ENCODE measurements at places on chromosomes 1 and 21.
A peak's percentile ranks its signal among the peaks of the same experiment; 100 is the strongest.

DNA sequence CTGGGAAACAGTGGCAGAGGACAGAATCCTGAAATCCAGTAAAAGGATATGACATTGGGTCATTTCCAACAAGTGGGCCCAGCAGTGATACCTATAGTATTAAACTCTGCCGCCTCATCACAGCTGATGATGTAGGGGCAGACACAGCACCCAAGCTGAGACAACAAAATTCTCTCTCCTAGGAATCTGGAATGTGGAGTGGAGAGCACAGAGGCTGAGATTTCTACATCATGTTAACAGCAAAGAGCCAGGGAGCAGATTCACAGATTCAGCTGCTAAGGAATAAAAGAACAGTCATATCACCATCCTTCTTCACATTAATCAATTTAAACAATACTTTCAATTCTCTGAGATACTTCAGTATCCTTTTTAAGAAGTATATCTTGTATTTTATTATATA lies 61.9 kb downstream of the CRP start:
- no peak for DNase-seq

GRCh38 chr1:100536031-100536430 lies 1.9 kb upstream of the GPR88 start:
- DNase-seq, result no peak

DNA sequence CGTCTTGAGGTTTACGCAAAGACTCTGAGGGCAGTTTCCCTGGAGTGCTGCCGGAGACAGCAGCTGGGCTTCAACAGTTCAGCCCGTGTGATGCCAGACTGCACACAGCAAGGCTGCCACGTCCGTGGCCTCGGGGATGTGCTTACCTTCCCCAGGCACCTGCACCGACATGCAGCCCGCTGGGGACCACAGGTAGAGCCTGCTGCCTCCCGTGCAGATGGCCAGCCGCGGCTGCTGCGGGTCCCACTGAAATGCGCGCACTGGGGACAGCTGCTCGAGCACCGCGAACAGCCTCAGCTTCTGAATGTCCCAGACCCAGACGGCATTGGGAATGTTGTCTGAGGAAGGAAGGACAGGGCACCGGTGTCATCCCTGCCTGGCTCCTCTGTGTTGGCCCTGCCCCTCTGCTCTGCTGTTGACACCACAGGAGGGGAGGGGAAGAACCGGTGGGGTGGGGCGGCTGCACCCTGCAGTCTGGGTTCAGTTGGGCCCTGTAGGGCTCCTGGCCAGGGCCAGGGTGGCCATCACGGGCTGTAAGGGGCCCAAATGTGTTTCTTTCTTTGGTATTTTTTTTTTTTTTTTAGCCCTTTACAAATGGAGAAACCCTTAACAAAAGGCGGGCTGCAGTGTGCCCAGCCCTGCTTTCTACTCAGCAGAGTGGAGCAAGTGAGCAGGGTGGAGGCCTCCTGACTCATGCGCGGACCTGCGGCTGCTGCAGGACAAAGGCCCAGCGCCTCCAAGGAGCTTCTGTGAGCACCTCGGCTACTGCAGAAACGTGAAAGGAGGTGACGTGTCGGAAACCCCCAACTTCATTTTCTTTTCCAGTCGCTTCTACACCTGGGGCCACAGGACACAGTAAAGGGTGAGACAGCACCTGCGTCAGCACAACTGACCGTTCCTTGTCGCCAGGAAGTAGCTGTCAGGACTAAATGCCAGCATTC lies 6.8 kb downstream of the TPRG1L start:
- DNase-seq, result no peak

DNA sequence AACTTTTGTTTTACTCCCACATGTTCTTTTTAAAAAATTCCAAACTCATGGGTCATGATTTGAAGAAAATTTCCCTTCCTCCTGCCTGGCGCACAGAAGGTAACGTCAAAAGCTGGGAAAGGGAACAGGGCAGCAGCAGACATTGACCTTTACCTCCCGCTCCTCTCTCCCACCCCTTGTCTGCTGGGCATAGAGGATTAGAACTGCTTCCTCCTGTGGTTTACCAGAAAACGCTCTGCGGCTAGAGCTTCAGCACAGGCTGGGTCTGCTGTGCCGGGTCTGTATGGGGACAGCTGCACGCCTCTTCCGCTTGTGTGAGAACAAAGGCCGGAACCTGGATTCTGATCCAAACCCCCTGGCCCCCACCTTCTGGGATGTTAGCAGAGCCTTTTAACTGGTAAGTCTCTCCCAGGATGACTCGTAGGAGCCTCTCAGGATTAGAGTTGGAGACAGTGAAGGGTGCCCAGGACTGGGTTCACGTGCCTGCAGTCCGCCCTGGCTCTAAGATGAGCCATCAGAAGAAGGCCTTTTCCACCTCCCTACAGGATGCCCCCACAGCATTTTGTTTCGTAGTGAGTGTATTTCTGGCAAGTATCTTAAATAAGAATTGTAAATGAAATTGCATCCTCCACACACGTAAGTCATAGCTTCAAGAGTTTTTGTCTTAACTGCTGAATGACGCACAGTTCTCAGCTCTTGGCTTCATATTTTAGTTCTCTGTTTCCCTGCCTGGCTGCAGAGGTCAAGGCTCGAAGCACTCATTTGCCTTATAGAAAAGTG lies 5.2 kb downstream of the H6PD start:
- DNase-seq, result no peak

- no peak for DNase-seq
Observed at GRCh38 chr1:247656221-247656875, 23.2 kb downstream of the OR13G1 start.

- DNase-seq, result peak; percentile 50
Observed at GRCh38 chr1:27940297-27940696, 5.5 kb downstream of the SMPDL3B start.

- DNase-seq, result no peak
Observed at GRCh38 chr1:204408602-204409001, 3.0 kb downstream of the PPP1R15B start.

DNA sequence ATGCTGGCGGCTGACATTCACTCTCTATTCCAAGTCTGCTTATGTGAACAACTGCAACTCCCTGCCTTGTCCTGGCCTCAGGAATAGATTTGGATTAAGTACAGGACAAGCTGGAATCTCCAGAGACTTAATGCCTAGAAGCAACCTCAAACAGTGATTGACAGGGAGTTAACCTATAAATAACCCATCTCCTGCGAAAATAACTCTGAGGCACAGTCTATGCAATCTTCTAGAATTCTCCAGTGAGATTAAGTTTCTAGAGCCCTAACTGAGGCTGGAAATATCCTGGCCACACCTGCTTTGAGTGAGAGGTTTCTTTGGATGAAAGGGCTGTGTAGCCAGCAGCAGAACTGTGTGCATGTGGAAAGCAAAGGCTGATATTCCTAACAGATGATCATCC lies 25.3 kb upstream of the ATP1A1 start:
- no peak for DNase-seq

GRCh38 chr21:31211836-31212235 lies 132.2 kb downstream of the TIAM1 start:
- no peak for DNase-seq

DNA sequence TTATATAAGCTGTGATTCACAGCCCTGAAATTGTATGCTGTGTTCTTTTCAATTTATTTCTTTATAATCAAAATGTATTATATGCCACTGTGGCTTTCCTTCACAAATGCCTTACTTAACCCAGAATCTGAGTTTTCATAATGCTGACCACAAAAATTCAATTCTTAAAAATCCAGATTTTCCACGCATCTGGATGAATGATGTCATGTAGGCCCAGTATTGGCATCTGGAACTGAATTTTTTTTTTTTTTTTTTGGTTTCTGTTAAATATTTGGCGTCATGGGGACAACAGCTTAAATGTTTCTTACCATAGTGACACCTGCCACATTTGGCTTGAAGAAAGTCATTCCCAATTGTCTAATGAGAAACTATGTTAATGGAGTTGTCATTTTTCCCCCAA lies 296.8 kb downstream of the TM2D1 start:
- DNase-seq, result no peak
